ENCODE measurements at places on chromosomes 16 and 17.

GRCh38 chr16:29256501-29256981, 150.0 kb downstream of the NPIPB11 start:
- no peak for DNase-seq

- DNase-seq, result no peak
Observed at GRCh38 chr16:88826070-88826840, 14.5 kb upstream of the APRT start.

DNA sequence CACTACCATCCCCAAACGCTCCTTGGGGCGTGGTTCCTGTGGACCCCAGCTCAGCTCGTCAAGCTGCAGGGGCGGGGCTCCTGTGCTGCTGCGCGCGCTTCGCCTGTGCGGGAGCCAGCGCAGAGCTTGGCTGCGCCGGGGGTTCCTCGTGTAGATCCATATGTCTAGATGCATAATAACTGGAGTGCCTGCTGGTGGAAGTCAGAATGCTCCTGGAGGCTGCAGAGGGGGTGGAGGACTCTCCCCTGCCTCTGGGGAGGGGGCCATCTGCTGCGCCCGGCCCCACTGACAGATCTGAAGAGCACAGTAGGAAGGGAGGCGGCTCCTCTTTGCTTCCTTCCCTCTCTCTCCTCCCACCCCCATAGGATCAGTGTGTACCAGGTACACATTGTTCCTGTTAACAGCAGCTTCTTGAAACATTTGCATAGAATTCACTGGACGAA, 4.6 kb downstream of the RASD1 start:
- no peak for DNase-seq

- DNase-seq, result no peak
Observed at GRCh38 chr17:61524319-61524718, 66.7 kb downstream of the NACA2 start.

GRCh38 chr17:43533699-43534098, 12.4 kb downstream of the ETV4 start:
- no peak for DNase-seq

DNA sequence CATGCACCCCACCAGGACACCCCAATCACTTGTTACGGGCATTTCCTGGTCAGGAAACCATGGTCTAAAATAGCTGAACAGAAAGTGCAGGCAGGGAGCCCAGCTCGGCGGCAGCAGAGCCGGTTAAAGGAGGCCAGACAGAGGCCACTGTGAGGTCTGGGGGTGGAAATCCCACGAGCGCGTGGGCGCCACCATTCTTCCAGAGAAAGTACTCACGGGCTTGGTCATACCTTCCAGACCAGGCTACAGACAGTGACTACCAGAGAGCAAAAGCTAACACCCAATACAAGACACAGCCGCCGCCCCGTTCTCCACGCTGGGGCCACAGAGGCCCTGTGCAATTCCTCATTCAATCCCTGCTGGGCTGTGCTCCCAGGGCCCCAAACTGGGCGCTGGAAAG, 11.9 kb downstream of the CEP131 start:
- DNase-seq, result no peak

DNA sequence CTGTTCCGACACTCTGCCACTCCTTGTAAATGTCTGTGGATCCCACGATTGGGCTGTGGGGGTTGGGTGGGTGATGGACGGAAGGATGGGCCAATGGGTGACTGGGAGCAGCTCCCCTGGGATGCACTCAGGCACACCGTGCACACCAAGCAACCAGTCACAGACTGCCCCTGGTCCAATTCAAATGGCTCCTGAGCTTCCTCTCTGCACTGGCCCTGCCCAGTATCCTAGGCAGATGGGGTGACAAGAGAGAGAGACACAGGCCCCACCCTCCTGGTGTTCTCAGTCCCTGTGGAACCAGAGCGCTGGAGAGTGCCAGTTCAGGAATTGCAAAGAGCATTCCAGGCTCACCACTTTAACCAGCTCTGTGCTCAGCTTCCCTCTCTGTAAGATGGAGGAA, 32.8 kb downstream of the BEAN1 start:
- no peak for DNase-seq

DNA sequence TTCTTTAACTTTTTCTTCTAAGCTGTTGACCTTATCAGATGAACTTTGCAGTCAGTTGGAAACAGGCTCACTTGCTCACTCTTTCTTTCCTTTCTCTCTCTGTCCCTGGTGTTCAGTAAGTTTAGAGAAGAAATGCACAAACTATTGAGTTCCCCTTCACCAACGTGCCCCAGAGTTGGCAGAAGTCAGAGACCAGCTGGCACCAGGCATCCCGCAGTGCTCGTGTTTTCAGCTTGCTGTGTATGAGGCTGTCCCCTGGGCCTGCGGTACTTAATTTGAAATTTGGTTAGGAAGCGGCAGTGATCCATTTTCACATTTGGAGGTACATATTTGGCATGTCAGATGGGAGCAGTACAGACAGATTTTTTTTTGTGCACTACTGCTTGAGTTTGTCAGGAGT, 258.6 kb downstream of the SNX29 start:
- no peak for DNase-seq

- DNase-seq, result no peak
Observed at GRCh38 chr17:80731323-80731722, 186.7 kb downstream of the RPTOR start.

GRCh38 chr16:89748076-89748475, 26.7 kb downstream of the ZNF276 start:
- no peak for DNase-seq

GRCh38 chr17:14730821-14731220, 429.9 kb downstream of the HS3ST3B1 start:
- no peak for DNase-seq
